ENCODE measurements at places on chromosomes 5 and 9.

- DNase-seq, result no peak
Observed at GRCh38 chr5:55509796-55510522, 24.8 kb downstream of the PLPP1 start.

GRCh38 chr5:112772124-112772523 is 34.4 kb downstream of the APC start:
- DNase-seq, result no peak

GRCh38 chr9:95415158-95415557 is 97.6 kb upstream of the FANCC start:
- DNase-seq, result no peak

- DNase-seq, result no peak
Observed at GRCh38 chr5:90191352-90192045, 218.1 kb downstream of the CETN3 start.

DNA sequence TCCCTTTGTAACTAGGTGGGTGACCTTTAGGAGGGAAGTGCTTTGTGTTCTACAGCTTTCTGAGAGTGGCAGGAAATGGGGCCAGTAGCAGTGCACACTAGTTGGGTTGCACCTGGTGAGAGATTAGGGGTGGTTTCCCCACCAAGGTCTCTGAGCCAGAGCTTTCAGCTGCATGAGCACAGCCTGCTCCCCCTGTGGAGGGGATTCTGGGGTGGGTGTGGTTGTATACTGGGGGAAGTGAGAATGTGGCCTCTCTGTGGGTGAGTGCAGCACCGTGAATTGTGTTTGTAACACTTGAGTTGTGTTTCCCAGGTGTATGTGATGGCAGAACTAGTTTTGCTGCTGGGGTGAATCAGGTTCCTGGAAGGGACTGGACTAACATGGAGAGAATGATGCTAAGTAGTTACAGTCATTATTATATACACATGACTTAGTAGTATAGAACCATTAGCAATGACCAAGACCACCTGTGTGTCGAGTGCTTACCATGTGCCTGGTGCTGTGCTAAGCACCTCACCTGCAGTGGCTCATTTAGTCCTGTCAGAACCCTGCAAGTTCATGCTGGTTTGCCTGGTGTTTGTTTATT is 11.8 kb upstream of the CXXC5 start:
- no peak for DNase-seq

GRCh38 chr5:72126796-72127195 is 19.5 kb downstream of the MAP1B start:
- no peak for DNase-seq

GRCh38 chr5:151779531-151780125 is 7.9 kb downstream of the G3BP1 start:
- no peak for DNase-seq

- no peak for DNase-seq
Observed at GRCh38 chr5:60495644-60496520, 204.1 kb downstream of the DEPDC1B start.

- DNase-seq, result no peak
Observed at GRCh38 chr5:143606043-143606752, 202.7 kb upstream of the NR3C1 start.

DNA sequence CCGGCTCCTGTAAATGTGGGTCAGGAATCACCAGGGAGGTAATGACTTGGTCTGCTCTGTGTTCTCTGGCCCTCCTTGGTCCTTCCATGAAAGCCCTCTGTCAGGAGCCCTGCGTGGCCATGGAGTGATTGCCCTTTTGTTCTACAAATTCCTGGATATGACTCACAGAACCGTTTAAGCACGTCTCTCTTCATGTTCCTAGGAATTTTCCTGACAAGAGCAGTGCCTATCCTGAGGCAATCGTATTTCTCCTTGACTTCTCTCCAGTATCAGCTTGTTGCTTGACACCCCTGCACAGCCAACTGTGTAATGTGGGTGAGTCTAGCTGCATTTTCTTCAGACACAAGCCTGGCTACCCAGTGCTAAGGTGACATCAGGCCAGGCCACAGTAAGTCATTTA is 274.3 kb upstream of the ZNF462 start:
- no peak for DNase-seq

DNA sequence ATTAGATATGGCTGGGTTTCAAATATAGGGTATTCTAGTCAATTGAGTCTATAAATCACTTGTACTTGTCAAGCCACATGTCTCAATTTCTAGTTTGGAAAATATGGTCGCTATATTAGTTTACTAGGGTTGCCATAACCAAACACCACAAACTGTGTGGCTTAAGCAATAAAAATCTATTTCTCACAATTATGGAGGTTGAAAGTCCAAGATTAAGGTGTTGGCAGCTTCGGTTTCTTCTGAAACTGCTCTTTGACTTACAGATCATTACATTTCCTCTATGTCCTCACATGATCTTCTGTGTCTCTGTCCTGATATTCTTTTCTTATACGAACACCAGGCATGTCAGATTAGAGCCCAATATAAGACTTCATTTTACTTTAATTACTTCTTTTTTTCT is 55.8 kb upstream of the BASP1 start:
- no peak for DNase-seq

DNA sequence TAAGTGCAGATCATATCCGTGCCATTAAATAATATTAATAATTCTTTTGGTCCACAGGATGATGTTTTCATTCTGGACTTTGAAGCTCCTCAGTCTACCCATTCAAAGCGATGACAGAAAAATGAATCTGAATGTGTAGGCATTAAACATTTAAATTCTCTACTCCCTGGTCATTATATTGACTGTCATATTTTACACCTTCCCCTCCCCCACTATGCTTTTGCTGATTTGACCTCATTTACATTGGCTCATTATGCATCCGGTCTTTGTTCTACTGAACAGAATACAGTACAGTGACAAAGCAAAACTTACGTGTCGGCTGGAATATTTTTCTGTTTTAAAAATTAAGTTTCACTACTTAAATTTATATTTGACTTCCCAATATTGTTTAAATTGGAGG is 289.7 kb upstream of the TMEM161B start:
- no peak for DNase-seq
